ENCODE measurements at places on chromosomes 6 and 20. TPM values are rescaled to one million over a fixed set of nuclear protein-coding genes. Genes with fewer than 3 reads are reported as not detected.

The OR2J3 gene
- not detected for total RNA-seq

The COX7A2 gene
- total RNA-seq: 981 TPM

The PERP gene
- total RNA-seq: 38.5 TPM

The SLC2A10 gene
- 21.4 TPM for total RNA-seq

The PGK2 gene
- total RNA-seq: not detected

The ARFGEF3 gene
- under 0.01 TPM for total RNA-seq

The CYP21A2 gene
- total RNA-seq: 0.17 TPM

The ULBP3 gene
- total RNA-seq: 18.5 TPM

The CST5 gene
- not detected for total RNA-seq

The RAET1E gene
- total RNA-seq: not detected

The C20orf202 gene
- total RNA-seq: not detected

The CDK19 gene
- 5.2 TPM for total RNA-seq

The TAAR2 gene
- total RNA-seq: not detected

The TSHZ2 gene
- under 0.01 TPM for total RNA-seq

The LINC00237 gene
- not detected for total RNA-seq

The TFAP2D gene
- not detected for total RNA-seq

The JPH2 gene
- total RNA-seq: under 0.01 TPM

The MGME1 gene
- total RNA-seq: 20.8 TPM

The BCAS4 gene
- total RNA-seq: 23.7 TPM

The ERVFRD-1 gene
- total RNA-seq: not detected

The TP53TG5 gene
- not detected for total RNA-seq

The TSPO2 gene
- not detected for total RNA-seq

The TREM2 gene
- not detected for total RNA-seq

The TRIM40 gene
- total RNA-seq: not detected

The RSPH3 gene
- total RNA-seq: 2.1 TPM

The GTPBP2 gene
- total RNA-seq: 50.6 TPM

The NRN1 gene
- not detected for total RNA-seq

The MYH7B gene
- 0.15 TPM for total RNA-seq

The TCP11 gene
- total RNA-seq: 0.15 TPM

The SEL1L2 gene
- total RNA-seq: not detected

The IMPG1 gene
- total RNA-seq: not detected

The TNNC2 gene
- total RNA-seq: 0.84 TPM

The CDH26 gene
- not detected for total RNA-seq

The TAAR6 gene
- total RNA-seq: not detected

The PNLDC1 gene
- total RNA-seq: not detected

The TRIM10 gene
- not detected for total RNA-seq

The KIF6 gene
- 0.17 TPM for total RNA-seq

The SPAG4 gene
- total RNA-seq: 6.8 TPM

The SDCBP2 gene
- total RNA-seq: 0.74 TPM

Measured in bronchus fibroblast of lung (primary cell).